ENCODE measurements at places on chromosomes 16 and 17. TPM values are rescaled to one million over a fixed set of nuclear protein-coding genes. Genes with fewer than 3 reads are reported as not detected.

The TBC1D3C gene
- not detected for total RNA-seq

The CD300A gene
- total RNA-seq, result 2.9 TPM

The FBF1 gene
- 4.7 TPM for total RNA-seq

The MOSMO gene
- total RNA-seq, result 10.3 TPM

GRCh38 chr16:58651965-58652348 is 22.3 kb upstream of the CNOT1 start:
- no peak for DNase-seq

DNA sequence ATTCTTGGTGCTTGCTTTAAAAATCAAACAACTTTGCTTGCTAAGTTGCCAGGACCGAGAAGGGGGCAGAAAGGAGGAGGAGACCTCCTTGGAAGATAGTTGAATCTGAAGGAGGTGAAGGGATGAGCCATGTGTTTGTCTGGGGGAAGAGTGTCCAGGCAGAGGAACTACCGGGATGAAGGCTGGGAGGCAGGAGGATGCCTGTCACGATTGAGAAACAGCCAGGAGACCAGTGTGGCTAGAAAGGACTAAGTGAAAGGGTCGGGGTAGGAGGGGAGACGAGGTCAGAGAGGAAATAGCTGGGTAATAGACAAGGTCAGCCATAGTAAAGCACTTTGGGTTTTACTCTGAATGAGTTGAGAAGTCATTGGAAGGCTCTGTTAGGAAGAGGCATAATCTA is 38.9 kb upstream of the CSNK2A2 start:
- DNase-seq, result no peak

GRCh38 chr16:57657228-57657627 is 10.9 kb upstream of the ADGRG3 start:
- no peak for DNase-seq

GRCh38 chr16:1959269-1960039 is at the start of gene NDUFB10:
Gene NDUFB10 (plus strand): TSS chr16:1959538. CDS start chr16:1959625, 87 bp downstream.
- peak; percentile 95 for DNase-seq
